ENCODE measurements at places on chromosomes 3 and 15.

DNA sequence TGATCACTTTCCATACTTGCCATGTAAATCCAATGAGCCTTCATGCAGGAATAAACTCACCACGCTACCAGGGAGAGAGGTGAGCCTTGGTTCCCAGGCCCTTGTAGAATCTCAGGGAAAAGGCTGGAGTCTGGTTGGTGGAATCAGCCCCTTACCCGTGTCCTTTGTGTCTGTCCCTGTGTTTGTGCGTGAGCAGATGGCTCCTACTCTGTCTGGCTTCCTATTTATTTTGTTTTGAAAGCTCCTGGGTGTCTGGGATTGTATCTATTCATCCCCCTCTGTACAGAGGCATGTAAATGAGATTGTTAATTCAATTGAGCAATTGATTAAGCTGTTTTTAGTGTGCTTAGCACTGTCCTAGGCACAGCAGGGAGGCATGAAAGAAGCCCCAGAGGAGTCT, 278.1 kb downstream of the THSD4 start:
- no peak for ATAC-seq

- no peak for ATAC-seq
These were observed 39.0 kb downstream of the RGMA start for GRCh38 chr15:93049914-93050578.

GRCh38 chr3:112090887-112091586, 4.8 kb downstream of the C3orf52 start:
- ATAC-seq: no peak

- no peak for ATAC-seq
These were observed 229.3 kb downstream of the MINAR1 start for GRCh38 chr15:79661411-79661810.

DNA sequence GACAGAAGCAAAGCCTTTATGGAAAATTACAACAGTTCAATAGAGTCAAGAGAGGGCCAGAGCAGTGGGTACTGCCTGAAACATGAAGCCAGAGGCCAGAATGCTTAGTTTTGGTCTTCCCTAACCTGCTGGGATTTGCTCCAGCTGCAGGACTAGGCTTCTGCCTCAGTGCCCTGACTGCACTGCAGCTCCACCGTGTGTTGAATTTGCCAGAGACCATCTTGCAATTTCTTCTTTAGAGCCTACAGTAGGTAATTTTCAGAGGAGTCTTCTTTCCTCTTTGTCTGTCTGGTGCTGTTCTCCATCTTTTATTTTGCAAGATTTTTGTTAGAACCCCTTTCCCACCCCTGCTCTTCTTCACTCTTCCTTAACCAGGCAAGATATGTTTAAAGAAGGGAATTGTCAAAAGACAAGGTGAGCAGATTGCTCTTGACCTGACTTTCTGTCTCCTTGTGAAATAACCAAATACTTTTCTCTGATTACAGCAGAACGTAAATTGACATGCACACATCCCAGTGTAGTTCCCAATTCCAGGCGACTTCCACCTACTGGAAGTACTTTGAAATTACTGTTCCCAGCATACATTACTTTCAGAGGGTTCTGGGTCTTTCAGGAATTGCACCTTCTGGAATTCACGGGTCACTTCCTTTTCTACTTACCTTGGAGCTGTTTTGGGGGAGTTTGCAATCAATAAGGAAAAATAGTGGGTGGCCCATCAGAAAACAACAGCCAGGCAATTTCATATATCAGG, 161.2 kb downstream of the MINAR1 start:
- ATAC-seq: no peak

GRCh38 chr3:143092191-143092590, 27.4 kb upstream of the CHST2 start:
- no peak for ATAC-seq

- ATAC-seq: no peak
These were observed 12.1 kb downstream of the FAM3D start for GRCh38 chr3:58654466-58654865.

GRCh38 chr3:18112674-18113375, 312.3 kb downstream of the SATB1 start:
- ATAC-seq: no peak

GRCh38 chr3:52707585-52707984, 1.7 kb downstream of the SPCS1 start:
- ATAC-seq: no peak

- no peak for ATAC-seq
These were observed 245.1 kb downstream of the PCCB start for GRCh38 chr3:136495213-136495612.

- no peak for ATAC-seq
These were observed 1.4 kb downstream of the GJD2 start for GRCh38 chr15:34753236-34753894.

DNA sequence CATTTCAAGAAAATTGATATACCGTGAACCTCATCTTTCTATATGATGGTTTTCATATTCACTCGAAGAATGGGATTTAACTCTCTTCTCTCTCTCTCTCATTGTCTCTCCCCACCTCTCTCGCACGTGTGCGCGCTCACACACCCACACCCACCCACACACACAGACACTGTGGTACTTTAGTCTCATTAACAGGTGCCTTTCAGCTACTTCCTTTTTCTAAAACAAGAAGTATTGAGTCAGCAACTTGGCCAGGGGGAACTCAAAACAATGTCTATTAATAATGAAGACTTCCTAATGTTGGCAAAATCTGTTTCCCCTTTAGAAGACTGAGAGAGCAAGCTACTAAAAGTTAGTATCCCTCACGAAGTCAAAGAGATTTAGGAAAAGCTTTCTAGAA, 150.7 kb downstream of the TMCO5A start:
- ATAC-seq: peak; percentile 91

GRCh38 chr3:27452368-27453090, 31.7 kb downstream of the SLC4A7 start:
- no peak for ATAC-seq

- no peak for ATAC-seq
These were observed 36.0 kb downstream of the PXYLP1 start for GRCh38 chr3:141267629-141268028.

- ATAC-seq: peak; percentile 60
These were observed 41.2 kb downstream of the KLF13 start for GRCh38 chr15:31367730-31368344.

- ATAC-seq: no peak
These were observed 106.7 kb downstream of the RYK start for GRCh38 chr3:134143828-134144401.

GRCh38 chr3:142931222-142931621, 32.3 kb downstream of the PAQR9 start:
- peak; percentile 74 for ATAC-seq

DNA sequence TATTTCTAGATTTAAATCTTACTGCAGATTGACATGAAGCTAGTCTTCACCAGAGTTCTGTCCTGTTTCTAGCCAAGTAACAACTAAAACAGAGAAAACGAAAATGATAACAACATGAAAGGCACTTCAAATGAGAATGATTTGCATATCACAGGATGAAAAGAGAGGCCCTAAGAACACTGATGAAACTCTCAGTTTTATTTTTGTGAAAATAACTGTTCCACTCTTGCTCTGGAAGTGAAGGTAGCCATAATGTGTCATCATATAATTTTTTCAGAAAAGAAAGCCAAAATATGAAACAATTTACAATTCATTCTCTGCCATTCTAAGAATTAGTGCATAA, 274.4 kb downstream of the ADAMTSL3 start:
- ATAC-seq: no peak

DNA sequence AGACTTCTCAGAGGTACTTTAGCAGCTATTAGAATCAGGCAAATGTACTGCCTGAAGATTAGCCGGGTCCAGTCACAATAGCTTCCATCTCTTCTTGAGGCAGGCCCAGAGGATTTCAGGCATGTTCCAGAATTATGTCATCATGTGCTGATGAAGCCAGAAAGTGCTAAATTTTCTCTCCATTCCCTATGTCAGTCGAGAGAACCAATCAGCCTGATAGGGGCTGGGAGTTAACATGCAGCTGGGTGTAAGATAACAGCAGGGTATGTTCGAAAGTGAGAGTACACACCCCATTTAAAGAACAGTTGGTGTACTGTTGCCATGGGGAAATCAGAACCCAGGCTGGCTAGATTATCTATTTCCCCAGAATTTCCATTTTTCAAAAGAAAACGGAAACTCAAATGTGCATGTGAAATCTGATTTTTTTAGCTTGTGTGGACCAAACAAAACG, 48.7 kb downstream of the MYH15 start:
- peak; percentile 78 for ATAC-seq

DNA sequence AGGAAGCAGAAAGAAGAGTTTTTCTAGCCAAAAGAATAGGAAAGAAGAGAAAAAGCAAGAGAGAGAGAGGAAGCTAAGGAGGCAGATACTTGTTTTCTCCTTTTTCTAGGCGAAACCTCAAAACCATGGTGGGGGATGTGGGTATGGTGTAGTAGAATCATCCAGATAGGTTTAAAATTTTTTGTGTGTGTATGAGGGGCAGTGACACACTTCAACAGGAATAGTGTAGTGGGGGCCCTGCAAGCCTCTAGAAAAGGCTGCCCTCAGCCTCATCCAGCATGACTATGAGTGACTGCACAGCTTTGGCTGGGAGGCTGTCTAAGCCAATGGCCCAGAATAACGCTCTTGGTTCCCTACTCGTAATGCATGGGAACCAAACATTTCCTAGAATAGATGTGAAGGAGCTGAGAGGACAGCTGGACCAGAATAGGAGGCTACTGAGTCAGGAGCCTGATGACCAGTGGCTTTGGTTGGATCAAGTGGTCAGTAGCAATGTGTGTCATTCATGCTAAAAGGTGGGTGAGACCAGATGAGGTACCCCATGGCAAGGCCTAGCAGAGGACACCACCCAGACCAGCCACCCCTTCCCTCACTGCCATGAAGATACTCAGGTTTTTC, 24.4 kb downstream of the MOBP start:
- no peak for ATAC-seq

DNA sequence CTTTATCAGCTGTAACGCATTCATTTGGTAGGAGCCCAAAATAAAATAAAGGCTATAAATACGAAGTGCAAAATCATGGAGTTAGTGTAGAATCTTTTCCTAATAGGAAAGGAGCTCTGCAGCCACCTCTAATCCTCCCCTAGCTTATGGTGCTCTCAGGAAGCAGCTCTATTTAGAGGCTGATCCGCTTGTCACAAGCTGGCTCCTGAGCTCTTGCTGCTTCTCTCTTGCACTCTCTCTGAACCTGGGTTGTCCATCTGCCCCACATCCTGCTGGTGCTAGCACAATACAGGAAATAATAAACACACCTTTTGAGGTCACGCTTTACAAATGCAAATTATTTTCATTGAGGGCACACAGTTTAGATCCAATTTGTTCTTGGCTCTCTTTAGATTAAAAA, 37.3 kb upstream of the BFSP2 start:
- ATAC-seq: no peak
